ENCODE measurements at places on chromosomes 12 and 14.

GRCh38 chr12:25677232-25677937, 124.3 kb upstream of the LMNTD1 start:
- no peak for DNase-seq

GRCh38 chr14:31660191-31660590, 99.0 kb downstream of the NUBPL start:
- no peak for DNase-seq

DNA sequence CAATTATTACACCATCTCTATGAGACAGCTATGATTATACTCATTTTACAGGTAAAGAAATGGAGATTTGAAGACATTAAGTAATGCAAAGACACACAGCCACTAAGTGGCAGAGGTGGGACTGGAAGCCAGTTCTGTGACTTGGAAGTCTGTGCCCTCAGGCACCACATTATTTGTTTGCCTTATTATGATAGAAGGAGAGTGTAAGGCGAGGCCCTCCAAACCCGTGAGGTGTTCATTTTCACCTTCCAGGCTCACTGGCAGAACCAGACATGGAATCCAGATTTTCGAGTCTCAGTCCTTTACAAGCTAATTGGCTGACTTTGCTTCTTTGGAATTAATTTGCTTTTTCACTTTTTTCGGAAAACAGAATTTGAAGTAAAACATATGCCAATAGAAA, 107.9 kb downstream of the CAND1 start:
- no peak for DNase-seq

- DNase-seq = no peak
These were observed 135.5 kb downstream of the PDE3A start for GRCh38 chr12:20503858-20504257.

DNA sequence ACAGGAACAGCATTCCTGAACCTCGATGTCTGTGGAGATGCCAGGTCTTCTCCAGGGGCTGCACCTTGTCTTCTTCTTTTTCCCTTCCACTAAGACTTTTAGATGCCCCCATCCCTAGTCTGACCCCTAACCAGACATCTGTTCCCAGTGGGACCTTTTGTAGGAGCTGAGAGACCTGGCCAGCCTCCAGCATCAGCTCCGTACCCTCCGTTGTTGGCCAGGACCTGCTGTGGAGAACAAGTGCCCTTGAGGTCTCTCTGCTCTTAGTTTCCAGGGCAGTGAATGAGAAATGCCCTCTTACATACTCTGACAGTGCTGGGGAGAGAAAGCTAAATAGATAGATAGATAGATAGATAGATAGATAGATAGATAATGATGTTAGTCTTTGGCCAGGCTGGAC, 16.8 kb upstream of the SDR39U1 start:
- no peak for DNase-seq

Measured in stimulated activated CD8-positive, alpha-beta memory T cell treated with anti-CD3 and anti-CD28 coated beads, Interleukin-15, amount 100 ng/mL, for 24 hours (primary cell).